ENCODE measurements at places on chromosomes 7 and 10.

GRCh38 chr7:40194745-40195144 lies 59.9 kb downstream of the SUGCT start:
- DNase-seq: no peak

DNA sequence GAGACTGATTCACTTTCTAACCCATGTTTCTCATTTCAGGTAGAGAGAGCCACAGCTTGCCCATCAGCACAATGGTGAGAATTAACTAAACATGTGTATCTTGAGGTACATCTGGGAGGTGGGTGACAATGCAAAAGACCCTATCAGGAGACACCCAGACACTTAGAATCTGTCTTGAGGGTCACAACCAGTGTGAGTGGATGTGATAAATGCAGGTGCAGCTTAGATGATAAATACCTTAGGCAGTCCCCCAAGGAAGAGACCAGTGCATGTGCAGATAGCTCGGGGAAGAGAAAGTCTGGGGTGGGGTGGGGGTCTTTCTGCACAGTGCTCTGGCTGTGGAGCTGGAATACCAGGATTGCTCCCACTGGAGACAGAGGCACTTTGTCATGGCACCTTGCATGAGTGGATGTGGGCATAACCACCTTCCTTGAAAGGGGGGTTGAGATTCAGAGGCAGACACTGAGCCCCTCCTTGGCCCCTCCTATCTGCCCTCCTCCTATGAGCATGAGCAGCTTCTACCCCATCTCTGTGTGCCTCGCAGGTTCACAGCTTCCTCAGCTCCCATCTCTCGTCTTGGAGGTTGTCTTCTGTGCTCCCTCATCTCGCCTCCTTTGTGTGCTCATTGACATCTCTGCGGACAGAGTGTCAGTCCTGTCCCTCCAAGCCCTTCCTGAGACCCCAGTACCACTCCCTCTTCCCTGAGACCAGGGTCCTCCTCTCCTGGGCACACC lies 349.8 kb downstream of the TCERG1L start:
- no peak for DNase-seq

DNA sequence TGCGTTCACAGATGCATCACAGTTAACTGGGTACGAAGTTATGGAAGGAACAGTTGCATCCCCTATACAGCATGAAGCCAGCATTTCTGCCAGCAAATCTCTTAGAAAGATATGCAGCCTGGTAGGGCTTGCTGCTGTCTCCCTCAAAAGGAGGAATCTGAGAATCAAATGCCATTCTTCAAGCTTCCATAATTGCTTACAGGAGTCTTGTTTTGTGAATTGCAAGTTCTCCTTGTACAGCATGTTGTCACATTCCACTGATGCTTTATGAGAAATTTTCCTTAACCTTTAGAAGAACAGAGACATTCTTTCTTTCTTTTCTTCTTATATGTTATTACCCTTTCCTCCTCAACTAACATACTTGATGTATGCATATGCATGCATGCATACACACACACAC lies 134.6 kb downstream of the CHRM2 start:
- DNase-seq: no peak

DNA sequence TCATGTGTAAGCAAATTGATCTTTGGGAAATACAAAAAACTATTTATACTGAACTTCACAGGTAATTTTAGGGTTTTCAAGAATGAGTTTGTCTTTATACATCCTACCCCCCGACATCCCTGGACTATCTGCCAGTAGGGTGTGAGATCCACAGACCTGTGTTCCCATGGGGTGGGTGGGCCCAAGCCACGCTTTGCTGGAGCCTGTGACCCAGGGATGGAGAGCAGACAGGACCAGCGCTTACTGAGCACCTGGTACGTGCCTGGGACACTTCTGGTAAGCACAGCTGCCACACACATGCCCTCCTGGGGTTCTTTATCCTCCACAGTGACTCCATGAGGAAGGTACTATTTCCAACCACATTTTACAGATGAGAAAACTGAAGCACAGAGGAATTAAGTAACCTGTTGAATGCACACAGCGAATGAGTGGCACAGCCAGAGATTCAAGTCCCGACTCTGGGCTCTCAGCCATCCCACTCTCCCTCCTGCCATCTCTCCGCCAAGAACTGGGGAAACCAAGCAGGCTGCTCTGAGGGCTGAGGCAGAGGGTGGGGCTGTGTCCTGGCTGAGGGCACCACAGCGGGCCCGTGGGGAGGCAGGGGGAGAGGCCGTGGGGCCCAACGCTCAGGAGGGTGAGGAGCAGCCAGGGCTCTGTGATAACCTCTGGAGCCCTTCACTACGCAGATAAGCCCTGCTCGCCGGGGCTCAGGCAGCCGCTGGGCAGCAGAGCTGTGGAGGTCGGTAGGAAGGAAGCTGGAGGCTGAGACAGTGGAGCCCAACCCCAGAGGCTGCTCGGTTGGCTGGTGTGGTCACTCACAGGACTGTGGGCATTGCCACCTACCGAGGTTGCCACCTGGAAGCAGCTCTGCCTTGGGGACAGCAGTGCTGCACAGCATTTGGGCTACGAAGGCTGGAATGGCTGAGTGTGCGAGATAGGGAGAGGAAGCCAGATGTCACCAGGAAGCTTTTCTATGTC lies 124.2 kb downstream of the ARHGAP22 start:
- DNase-seq: no peak

GRCh38 chr7:55574051-55574717 lies 1.9 kb upstream of the VOPP1 start:
- DNase-seq: no peak

GRCh38 chr10:74223755-74224529 lies 72.9 kb downstream of the ADK start:
- DNase-seq: no peak

- no peak for DNase-seq
Measured at GRCh38 chr7:106111655-106112117, 426 bp downstream of the SYPL1 start.

DNA sequence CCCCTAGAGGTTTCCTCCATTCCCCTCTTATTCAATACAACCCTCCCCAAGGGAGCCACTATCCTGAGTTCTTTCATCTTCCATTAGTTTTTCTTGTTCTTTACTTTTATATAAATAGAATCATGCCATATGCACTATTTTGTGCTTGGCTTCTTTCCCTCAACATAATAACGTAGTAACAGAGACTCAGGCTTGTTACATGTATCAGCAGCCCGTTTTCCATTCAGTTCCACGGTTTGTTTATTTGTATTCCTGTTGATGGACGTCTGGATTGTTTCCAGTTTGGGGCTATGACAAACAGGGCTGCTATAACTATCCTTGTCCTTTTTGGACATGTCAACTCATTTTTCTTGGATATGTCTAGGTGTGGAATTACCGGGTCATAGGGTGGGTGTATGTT lies 264.4 kb upstream of the MKI67 start:
- DNase-seq: no peak

- DNase-seq: no peak
Measured at GRCh38 chr10:63355682-63356081, 110.1 kb downstream of the JMJD1C start.

- no peak for DNase-seq
Measured at GRCh38 chr7:66379542-66380160, 174.5 kb downstream of the TPST1 start.

- no peak for DNase-seq
Measured at GRCh38 chr10:70752571-70752970, 32.6 kb downstream of the TBATA start.

DNA sequence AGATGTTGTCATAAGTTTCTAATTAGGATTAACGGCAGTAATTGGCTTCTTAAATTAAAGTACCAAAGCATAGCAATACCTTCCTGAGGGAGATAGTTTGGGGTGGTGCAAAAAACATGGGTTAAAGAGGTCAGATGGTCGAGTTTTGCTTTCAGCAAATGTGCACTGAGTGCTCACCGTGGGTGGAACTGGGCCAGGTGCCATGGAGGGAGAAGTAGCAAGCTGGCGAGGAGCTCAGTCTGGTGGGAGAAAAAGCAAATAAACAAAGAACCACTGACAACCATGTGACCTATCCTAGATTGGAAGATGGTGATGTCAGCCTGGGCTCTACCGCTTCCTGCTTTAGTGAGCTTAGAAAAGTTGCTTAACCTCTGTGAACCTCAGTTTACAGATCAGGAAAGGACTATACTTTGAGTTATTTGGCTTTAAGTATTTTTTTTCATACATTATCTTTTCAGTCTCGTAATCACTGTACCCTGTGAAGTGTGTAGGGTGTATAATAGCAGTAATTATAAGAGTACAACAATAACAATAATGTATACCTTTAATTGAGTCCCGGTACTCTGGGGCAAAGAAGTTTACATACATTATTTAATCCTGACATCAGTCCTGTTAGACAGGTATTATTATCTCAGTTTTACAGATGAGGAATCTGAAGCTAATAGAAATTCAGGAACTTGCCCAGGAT lies 69.0 kb upstream of the PDCD4 start:
- DNase-seq: peak; percentile 46

GRCh38 chr10:125083576-125083920 lies 76.8 kb downstream of the CTBP2 start:
- DNase-seq: no peak

- no peak for DNase-seq
Measured at GRCh38 chr7:38686888-38687287, 55.7 kb upstream of the AMPH start.

DNA sequence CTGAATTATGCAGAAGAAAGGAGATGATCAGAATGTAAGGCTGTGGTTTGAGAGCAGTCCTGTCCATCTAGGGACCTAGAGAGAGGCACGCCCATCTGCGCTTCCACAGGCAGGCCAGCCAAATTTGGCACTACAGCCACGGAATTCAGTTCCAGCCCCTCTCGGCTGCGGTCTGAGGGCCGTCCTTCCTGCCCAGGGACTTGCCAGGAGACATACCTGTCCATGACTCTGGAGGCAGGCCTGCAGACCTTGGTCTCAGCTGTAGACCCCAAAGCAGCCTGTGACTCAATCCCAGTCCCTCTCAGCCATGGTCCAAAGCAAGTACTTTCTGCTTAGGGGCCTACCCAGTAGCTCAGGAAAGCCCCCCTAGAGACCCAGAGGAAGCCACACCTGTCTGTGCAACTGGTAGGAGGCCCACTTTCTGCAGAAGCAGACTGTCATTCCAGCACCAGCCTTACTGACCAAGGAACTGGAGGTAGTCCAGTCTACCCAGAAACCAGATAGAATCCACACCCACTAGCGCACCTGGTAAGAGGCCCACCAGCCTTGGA lies 720.9 kb downstream of the PARD3 start:
- no peak for DNase-seq

GRCh38 chr10:16509996-16510395 lies 11.7 kb downstream of the C1QL3 start:
- DNase-seq: no peak

GRCh38 chr10:126101736-126102135 lies 205.4 kb downstream of the FANK1 start:
- DNase-seq: no peak

GRCh38 chr10:112360308-112361270 lies 13.3 kb upstream of the ACSL5 start:
- peak; percentile 47 for DNase-seq

DNA sequence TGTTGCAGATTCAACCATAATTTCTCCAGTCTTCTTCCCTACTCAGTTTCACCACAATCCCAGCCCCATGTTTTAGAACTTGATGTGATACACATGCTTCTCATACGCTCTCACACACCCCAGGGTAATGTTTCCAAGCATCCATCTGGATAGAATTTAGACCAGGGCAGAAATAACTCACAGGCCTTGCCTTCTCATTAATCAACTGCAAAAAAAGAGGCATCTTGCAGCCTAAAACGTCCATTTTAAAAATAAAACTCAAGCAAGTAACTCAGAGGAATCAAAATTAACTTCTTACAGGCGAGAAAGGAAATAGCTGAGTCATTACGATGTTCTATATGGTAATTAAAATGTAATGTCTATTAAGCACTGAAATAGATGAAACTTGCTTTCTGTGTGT lies 127.2 kb upstream of the RSU1 start:
- DNase-seq: peak; percentile 34

DNA sequence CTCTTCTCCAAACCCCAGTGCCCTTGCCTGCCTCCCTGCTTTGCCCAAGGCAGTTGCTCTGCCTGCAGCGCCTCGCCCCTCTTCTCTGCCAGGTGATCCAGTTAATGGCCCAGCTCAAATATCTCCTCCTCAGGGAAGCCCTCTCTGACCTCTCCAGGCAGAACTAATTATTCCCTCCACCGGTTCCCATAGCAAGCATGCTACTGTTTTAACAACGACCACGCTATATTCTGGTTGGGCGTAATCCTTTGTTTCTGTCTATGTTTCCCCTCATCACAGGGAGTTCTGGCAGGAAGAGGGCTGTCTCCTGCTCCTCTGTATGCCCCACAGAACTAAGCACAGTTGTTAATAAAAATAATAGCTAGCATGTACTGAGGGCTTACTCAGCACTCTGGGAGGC lies 36.8 kb upstream of the R3HCC1L start:
- DNase-seq: no peak

All from uterus (tissue), 4 donors.